Stimulated activated CD4-positive, alpha-beta T cell treated with anti-CD3 and anti-CD28 coated beads, Interleukin-1b, Interleukin-23, amount 100 ng/mL, for 4 hours (primary cell): ENCODE measurements at places on chromosomes 3 and 15.

- no peak for DNase-seq
Measured at GRCh38 chr3:12235691-12236090, 53.2 kb upstream of the PPARG start.

- DNase-seq = no peak
Measured at GRCh38 chr3:137012097-137012501, 54.3 kb downstream of the IL20RB start.

GRCh38 chr15:57302640-57303257, 73.6 kb upstream of the CGNL1 start:
- DNase-seq = no peak

- DNase-seq = no peak
Measured at GRCh38 chr3:157540656-157541055, 37.4 kb upstream of the VEPH1 start.
